Osteoblast (primary cell): ENCODE measurements at places on chromosomes 7 and 10. TPM values are rescaled to one million over a fixed set of nuclear protein-coding genes. Genes with fewer than 3 reads are reported as not detected.

SFRP4 gene
- 151 and 205 TPM in 2 replicates for total RNA-seq

MBLAC1 gene
- total RNA-seq, result 2.2 and 2.7 TPM in 2 replicates

GRM3 gene
- not detected in 2 replicates for total RNA-seq

ANKRD30A gene
- total RNA-seq, result not detected in 2 replicates

RHOBTB1 gene
- 32.9 and 38.0 TPM in 2 replicates for total RNA-seq

DNA sequence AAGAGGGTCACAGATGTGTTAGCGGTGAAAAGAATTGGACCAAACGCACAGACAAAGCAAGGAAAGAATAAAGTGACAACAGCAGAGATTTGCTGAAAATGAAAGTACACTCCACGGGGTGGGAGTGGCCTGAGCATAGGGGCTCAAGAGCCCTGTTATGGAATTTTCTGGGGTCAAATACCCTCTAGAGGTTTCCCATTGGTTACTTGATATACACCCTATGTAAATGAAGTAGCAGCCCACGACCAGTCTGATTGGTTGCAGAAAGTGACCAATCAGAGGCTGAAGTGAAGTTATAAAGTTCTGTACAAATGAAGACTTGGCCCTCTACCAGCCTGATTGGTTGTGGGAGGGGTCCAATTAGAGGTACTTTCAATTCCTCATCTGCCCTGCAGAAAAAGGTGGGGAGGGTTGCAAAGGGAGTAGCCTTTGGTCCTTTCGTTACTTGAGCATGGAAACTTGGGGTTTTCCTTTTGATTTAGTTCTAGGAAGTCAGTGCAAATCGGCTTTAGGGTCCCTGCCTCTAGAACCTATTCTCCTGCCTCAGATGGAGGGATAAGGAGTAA is 125.6 kb upstream of the PRPS1L1 start:
- no peaks in the 10 kb centered on the region for H3K4me1 ChIP-seq
- H3K27ac ChIP-seq, result no peak overlapping the region
- DNase-seq, result no peak
- H3K27me3 ChIP-seq, result no peaks in the 10 kb centered on the region

DNA sequence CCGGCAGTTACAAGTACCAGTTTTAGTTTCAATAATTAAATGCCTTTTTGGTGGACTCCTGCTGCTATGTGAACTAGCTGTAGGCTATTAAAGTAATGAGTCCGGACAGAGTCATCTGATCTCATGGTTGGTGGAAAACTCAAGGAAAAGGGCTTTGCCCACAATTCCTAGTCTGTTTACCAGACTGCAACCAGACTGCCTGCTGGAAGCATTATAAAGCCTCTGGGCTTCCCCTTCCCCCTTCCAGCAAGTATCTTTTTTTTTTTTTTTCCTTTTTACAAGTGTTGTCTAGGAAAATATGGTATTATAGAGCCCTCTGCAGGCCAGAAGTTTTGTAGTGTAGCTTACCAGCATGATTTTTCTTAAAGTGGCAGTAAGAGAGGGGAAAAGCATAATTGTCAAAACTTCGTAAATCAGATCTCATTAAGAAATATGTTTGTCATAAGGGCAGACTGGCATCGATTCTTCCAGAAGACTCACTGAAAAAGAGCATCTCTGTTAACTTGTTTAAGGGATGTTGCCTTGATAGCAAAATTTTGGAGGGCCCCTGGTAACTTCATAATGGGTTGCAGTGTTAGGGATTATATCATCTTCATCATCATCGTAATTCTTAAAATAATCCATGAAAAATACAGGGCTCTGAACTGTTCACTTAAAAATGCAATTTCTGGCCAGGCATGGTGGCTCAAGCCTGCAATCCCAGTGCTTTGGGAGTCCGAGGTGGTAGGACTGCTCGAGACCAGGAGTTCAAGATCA is 181.3 kb downstream of the TAX1BP1 start:
- no peak for DNase-seq
- no peaks in the 10 kb centered on the region for H3K36me3 ChIP-seq
- no peak overlapping the region for H3K4me3 ChIP-seq
- no peaks in the 10 kb centered on the region for H3K27me3 ChIP-seq
- peak overlapping the region; percentile 11 for H3K27ac ChIP-seq

DNA sequence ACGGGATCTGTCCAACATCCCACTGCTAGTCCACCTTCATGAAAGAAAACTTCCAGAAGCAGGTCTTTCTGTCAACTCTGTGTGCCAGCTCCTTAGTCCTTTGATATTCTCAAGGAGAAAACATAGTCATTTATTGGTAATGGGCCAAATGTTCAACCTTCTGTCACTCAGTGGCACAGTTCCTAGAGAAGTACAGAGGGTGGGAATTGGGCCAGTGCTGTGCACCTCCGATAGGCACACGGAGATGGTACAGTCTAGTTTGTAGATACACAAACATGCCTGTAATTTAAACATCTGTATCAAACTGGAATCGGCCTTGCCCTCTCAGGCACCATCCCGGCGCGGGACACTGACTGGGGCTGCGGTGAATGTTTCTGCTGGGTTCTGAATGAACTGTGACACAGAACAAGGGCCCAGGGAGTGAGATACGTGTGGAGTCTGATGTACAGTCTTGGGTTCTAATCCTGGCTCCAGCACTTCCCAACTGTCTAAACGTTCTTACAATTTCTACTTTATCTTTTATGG is 213.9 kb upstream of the SHH start:
- H3K27me3 ChIP-seq, result no peaks in the 10 kb centered on the region
- no peaks in the 10 kb centered on the region for H3K36me3 ChIP-seq
- no peak overlapping the region for H3K4me3 ChIP-seq
- DNase-seq, result no peak
- H3K4me1 ChIP-seq, result no peaks in the 10 kb centered on the region

DNA sequence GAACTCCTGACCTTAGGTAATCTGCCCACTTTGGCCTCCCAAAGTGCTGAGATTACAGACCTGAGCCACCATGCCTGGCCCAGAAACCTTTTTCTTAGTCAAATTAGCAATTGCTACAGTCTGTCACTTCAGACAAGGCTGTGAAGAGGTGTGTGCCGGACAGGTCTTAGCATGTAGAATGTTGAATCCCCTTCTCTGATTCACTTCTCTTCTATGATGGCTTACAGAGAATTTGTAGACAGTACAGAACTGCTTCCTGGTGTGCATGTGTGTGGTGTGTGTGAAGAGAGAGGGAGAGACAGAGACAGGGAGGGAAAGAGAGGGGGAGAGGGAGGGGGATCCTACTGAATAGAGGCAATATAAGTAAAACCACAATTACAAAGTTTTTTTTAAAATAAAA is 150.4 kb downstream of the PARD3 start:
- no peaks in the 10 kb centered on the region for H3K36me3 ChIP-seq
- H3K4me1 ChIP-seq, result peaks cover 9% of the 10 kb centered on the region
- no peak overlapping the region for H3K27ac ChIP-seq
- no peaks in the 10 kb centered on the region for H3K27me3 ChIP-seq

DNA sequence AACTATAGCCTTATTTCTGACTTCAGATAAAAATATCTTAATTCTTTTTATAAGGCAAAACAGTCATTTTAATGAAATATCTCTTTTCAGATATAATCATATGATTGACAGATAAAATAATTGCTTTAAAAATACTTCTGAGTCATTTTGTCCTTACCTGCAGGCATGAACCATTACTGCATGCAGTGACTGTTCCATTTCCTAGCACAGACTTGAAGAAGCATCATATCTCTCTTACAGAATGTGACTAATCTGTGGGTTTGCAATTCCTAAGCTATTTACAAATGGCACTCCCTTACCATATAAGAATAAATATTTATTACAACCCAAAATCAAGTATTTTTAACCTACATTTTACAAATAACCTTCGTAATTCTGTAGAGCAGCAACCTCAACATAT is 120.7 kb downstream of the SRPK2 start:
- peaks cover 24% of the 10 kb centered on the region for H3K4me1 ChIP-seq
- no peak for DNase-seq
- H3K36me3 ChIP-seq, result no peaks in the 10 kb centered on the region
- peak overlapping the region; percentile 70 for H3K27ac ChIP-seq
- no peaks in the 10 kb centered on the region for H3K27me3 ChIP-seq

GRCh38 chr7:47581438-47581803 is 490 bp downstream of the TNS3 start:
- peaks cover 17% of the 10 kb centered on the region for H3K36me3 ChIP-seq
- H3K4me3 ChIP-seq, result peak overlapping the region; percentile 81
- H3K27me3 ChIP-seq, result no peaks in the 10 kb centered on the region
- H3K4me1 ChIP-seq, result peaks cover 55% of the 10 kb centered on the region
- DNase-seq, result peak; percentile 81
- H3K27ac ChIP-seq, result peak overlapping the region; percentile 87

DNA sequence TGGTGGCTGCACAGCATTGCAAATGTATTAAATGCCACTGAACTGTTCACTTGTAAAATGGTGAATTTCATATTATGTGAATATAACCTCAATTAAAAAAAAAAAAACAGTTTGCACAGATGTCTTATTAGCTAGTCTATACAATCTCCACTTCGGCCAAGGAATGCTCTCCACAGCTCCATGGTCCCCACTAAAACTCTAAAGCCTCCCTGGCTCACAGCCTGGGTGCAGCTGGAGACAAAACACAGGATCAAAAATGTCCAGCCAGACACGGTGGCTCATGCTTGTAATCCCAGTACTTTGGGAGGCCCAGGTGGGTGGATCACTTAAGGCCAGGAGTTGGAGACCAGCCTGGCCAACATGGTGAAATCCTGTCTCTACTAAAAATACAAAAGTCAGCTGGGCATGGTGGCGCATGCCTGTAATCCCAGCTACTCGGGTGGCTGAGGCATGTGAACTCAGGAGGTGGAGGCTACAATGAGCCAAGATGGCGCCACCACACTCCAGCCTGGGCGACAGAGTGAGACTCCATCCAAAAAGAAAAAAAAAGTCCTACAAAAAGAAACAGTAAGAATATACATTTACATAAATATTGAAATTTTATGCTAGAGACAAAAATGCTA is 66.0 kb downstream of the SRPK2 start:
- no peaks in the 10 kb centered on the region for H3K27me3 ChIP-seq
- no peaks in the 10 kb centered on the region for H3K4me1 ChIP-seq
- no peaks in the 10 kb centered on the region for H3K36me3 ChIP-seq
- H3K27ac ChIP-seq, result no peak overlapping the region

DNA sequence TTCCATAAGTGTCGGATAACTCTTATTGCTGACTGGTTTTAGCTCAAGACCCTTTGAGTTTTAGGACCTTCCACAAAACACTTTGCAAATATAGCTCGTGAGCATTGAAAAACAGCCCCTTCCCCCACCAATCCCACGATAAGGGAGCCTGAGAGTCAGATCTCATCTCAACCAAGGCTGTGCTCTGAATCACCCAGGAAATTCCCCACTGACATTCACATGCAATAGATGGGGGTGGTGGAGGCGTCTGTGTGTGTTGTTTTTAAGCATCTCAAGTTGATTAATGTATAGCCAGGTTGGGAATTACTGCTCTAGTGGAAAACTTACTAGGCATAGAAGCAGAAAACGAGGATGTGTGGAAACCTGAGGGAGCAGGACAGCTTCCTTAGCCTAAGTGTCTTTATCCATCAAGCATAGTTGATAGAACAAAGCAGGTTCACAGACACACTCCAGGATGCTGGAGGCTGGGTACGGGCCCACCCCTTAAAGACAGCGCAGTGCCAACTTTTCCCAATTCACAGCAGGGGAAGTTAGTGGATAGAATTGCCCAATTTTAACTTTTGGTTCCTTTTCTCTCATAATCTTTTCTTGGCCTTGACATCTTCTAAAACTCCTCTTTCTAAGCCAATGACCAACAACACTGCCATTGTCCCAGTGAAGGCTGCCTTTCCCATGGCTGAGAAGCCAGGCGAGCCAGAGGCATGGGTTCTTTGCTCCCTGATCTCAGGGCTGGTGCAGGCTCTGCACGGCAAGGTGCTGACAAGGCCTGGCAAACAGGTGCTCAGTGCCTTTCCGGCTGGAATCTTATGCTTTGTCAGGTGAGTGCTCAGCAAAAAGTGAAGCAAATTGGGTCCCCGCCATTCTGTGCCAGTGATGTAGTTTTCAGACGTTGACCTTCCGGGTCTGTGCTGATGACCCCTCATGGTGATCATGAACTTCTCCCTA is 98.5 kb upstream of the INSIG1 start:
- H3K27me3 ChIP-seq, result no peaks in the 10 kb centered on the region
- peaks cover 12% of the 10 kb centered on the region for H3K4me1 ChIP-seq
- DNase-seq, result peak; percentile 91
- no peak overlapping the region for H3K4me3 ChIP-seq
- no peaks in the 10 kb centered on the region for H3K36me3 ChIP-seq

GRCh38 chr10:98030093-98030821 is at the start of gene CRTAC1:
Gene CRTAC1 (minus strand): TSS chr10:98030621. CDS start chr10:98030472, 149 bp downstream.
- no peak within 1 kb of the TSS for H3K27ac ChIP-seq
- peaks cover 54% of the 10 kb centered on the region for H3K27me3 ChIP-seq
- H3K4me3 ChIP-seq, result no peak within 1 kb of the TSS
